Tibial nerve (tissue), 4 donors: ENCODE measurements at places on chromosomes 12 and 14. TPM values are rescaled to one million over a fixed set of nuclear protein-coding genes. Genes with fewer than 3 reads are reported as not detected.
A peak's percentile ranks its signal among the peaks of the same experiment; 100 is the strongest.

Gene LGR5
- total RNA-seq: 11.1 TPM

Gene TCL1A
- not detected for total RNA-seq

DNA sequence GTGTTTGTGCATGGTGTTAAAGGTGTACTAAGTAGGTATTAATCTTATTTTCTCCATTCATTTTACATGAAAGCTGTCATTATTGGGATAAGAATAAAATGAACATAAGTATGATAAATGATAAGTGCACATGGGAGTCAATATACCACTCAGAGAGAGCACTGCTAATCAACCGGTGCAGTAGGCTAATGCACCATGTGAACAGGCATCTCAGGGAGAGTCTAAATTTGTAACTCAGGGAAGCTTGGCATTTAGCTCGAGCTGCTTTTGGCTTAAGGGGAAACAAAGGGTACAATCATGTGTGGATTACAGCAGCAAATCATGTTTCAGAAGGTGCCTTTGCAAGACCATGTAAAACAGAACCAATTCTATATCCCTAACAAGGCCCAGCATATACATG, 127.4 kb downstream of the MGST1 start:
- no peak for DNase-seq

- no peak for DNase-seq
These were observed 70.5 kb downstream of the PHLDA1 start for GRCh38 chr12:75960954-75961661.

DNA sequence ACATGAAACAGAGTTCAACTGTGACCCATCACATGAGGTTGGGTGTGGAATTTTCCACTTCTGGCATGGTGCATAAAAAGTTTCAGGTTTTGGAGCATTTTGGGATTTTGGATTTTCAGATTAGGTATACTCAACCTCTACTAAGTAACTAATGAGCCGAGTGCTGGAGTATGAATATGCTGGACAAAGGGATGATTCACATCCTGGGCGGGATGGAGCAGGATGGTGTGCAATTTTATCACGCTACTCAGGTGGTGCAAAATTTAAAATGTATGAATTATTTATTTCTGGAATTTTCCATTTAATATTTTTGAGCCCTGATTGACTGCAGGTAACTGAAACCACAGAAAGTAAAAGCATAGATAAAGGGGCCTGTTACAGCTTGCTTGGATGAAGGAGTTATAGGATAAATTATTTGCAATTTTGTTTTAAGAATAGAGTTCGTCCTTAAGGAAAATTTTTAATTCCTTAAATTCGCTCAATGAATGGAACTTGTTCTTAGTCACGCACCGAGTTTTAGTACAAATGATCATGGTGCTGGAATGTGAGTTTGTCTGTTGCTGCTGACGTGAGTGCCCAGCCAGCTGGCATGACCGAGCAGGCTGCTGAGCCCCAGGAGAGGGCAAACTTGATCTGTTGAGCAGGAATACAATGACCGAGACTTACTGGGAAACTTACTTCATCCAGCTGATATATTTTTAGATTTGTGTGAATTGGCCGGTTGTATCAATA, 176.3 kb downstream of the ESR2 start:
- DNase-seq: no peak

DNA sequence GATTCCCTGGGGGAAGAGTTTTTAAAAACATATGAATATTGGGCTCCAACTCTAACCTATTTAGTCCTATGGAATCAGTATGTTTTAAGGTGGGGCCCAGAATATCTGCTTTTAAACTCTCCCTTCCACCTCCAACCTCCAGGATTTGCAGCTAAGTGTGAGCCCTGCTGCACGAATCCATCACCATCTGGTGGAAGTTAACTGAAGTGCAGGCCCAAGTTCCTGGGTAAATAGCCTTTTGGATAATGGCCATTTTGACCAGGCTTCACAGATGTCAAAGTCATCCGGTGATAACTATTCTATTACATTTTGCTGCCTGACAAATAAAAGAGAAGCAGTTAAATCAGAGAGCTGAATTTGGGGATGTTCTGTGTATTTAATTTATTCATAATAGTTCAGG, 58.1 kb upstream of the RMST start:
- peak; percentile 7 for DNase-seq

DNA sequence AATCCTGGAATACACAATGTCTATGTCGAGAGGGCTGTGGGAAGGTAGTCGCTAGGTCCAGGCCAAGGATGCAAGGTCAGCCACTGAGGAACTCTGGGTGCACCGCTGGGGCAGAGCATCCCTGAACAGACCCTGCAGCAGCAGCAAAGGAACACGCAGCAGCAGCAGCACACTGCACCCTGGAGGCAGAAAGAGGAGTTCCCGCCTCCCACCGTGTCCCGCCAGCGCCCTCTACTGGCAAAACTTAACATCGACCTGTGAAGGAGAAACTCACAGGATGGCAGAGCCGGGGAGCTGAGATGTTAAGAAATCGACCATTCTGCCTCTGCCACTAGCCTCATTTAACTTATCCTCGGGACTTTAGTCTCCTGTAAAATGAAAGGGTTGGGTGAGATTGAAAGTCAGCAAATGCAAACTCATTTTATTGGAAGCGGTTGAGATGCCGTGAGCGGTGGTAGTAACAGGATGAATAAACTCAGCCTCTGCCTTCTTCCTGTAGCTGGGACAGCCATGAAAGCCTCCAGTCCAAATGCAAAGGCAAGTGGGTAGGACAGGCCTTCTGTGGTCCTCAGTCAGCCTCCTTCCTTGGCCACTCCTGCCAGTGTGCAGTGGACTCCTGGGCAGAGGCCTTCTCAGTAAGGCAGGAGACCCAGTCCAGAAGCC, 45.6 kb downstream of the STAB2 start:
- DNase-seq: no peak
